ENCODE measurements at places on chromosomes 2 and 18.

DNA sequence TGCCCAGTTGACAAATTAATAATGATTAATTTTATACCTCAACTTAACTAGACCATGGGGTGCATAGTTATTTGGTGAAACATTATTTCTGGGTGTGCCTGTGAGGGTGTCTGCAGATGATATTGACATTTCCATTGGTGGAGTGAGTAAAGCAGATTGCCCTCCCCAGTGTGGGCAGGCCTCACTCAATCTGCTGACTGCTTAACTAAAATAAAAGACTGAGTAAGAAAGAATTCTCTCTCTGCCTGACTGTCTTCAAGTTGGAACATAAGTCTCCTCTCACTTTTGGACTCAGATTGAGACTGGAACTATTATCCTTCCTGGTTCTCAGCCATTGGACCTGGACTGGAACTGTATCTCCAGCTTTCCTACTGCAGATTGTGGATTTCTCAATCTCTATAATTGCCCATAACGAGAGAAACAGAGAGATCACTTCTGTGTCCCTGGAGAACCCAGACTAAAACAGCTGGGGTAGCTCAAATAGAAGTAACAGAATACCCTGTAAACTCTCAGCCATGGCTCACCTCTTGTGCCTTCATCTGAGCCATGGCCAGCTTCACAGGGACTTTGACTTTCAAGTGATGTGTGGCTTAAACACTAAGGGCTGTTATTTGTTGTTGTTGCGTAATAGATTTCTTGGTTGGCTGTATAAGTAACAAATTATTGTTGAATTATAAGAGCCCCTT is 575.3 kb upstream of the RAB6C start:
- no peak for DNase-seq
- no peak overlapping the region for H3K27ac ChIP-seq
- H3K27me3 ChIP-seq = no peaks in the 10 kb centered on the region
- H3K4me3 ChIP-seq = no peak overlapping the region
- no peaks in the 10 kb centered on the region for H3K4me1 ChIP-seq
- no peaks in the 10 kb centered on the region for H3K36me3 ChIP-seq

DNA sequence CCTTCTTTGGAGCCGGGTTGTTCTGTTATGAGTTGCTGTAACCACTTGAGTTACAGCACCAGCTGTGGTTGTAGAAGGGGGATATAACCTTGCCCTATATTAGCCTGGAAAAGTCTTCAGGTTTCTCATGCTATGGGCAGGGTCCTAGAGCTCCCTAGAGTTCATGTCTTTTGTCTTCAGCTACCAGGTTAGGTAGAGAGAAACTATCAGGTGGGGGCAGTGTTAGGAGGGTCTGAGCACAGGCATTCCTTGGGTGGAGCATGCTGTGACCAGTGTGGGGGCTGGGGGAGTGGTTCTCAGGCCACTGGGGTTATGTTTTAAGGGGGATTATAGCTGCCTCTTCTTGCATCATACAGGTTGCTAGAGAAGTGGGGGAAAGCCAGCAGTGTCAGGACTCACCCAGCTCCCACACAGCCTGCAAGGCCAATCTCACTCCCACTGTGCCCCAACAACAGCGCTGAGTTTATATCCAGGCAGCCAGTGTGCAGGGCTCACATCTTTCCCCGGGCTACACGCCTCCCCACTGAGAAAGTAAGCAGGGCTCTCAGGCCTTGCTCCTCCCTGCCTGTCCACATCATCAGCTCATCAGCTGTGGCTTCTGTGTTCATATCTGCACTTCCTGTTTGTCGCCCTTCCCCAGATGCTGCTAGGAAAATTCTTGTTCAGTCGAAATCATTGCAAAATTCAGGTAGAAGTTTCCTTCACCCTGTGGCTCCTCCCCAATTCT is 133.8 kb upstream of the NRXN1 start:
- H3K27ac ChIP-seq = no peak overlapping the region
- no peaks in the 10 kb centered on the region for H3K4me1 ChIP-seq
- H3K36me3 ChIP-seq = no peaks in the 10 kb centered on the region
- DNase-seq = no peak
- H3K4me3 ChIP-seq = no peak overlapping the region
- H3K27me3 ChIP-seq = no peaks in the 10 kb centered on the region

GRCh38 chr2:188430705-188431104 is 139.0 kb downstream of the GULP1 start:
- DNase-seq = no peak
- no peak overlapping the region for H3K4me3 ChIP-seq
- no peaks in the 10 kb centered on the region for H3K4me1 ChIP-seq
- H3K27me3 ChIP-seq = no peaks in the 10 kb centered on the region

DNA sequence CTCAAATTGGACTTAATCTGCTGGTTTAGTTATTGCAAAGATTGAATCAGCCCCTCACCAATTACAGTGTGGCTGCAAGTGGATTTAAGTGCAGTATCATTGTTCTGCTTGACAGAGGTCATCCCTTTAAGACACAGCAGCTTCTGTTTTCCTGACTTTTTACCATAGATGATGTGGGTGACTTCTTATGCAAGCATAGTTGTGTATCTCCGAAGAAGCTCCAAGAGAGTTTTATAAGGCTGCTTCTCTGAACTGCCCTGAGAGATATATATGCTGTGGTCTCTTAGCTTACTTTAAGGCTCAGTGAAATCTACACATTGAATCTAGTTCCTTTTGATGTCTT is 3.5 kb downstream of the TRIB2 start:
- H3K36me3 ChIP-seq = peaks cover 3% of the 10 kb centered on the region
- H3K4me1 ChIP-seq = peaks cover 38% of the 10 kb centered on the region

DNA sequence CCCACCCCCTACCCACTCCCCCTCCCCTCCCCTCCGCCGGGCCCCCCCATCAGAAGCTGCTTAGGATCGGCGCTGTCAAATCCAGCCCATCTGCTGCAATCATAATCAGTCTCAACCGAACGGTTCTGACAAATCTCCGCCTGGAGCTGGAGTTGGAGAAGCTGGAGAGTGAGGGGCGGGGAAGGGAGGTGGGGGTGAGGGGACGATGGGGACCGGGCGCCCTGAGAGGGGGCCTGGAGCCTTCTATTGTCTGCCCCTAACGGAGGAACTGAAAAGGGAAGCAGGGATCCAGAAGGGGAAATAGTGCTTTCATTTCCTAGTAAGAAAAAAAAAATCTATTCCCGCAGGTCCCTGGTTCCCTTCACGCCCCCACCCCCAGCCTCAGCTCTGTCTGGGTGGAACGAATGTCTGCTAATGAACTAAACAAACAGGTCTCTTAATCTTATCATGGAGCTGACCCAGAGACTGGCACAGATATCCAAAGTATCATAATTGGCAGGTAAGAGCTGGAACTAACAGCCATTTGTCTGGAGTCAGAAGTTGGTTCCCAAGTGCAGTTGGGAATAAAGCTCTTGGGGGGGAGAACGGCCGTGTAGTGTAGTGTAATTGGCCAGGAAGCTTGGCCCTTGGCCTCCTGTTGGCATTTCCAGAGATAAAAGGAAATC is 301.2 kb downstream of the NCKAP5 start:
- peak overlapping the region; percentile 74 for H3K27ac ChIP-seq
- peak overlapping the region; percentile 49 for H3K4me3 ChIP-seq
- DNase-seq = no peak
- H3K27me3 ChIP-seq = no peaks in the 10 kb centered on the region

- no peak for DNase-seq
- H3K36me3 ChIP-seq = no peaks in the 10 kb centered on the region
- no peak overlapping the region for H3K27ac ChIP-seq
Observed at GRCh38 chr2:36300697-36301096, 54.9 kb upstream of the CRIM1 start.

DNA sequence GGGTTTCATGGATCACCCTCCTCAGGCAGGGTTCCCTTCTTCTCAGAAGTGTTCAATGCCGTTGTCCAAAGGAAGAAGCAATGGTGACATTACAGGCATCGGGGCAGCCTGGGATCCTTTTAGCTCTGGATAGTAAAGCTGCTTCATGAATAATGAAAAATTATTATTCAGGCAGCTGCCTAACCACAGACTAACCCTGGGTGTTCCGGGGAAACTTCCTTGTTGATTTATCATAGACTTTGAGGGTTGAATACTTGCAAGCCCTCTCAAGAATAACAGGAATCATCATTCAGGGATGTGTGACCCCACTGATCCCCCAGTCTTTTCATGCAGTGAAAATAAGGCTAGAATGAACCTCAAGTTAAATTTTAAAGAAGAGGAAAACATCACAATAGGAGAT is 419.4 kb downstream of the MEIS1 start:
- no peaks in the 10 kb centered on the region for H3K36me3 ChIP-seq
- H3K27ac ChIP-seq = no peak overlapping the region
- H3K27me3 ChIP-seq = no peaks in the 10 kb centered on the region
- DNase-seq = no peak
- peaks cover 4% of the 10 kb centered on the region for H3K4me1 ChIP-seq

DNA sequence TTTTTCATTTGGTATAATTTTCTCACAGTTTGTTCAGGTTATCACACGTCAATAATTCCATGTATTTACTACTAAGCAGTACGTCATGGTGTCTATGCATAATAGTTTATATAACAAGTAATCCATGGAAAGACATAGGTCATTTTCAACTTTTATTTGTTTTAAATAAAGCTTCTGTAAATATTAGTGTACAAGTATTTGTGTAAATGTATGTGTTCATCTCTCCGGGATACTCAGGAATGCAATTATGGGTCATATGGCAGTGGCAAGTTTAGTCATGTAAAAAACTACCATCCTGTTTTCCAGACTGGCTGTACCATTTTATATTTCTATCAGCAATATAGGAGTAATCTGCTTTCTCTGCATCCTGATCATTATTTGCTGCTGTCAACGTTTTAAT is 231.1 kb upstream of the ZNF804A start:
- no peaks in the 10 kb centered on the region for H3K27me3 ChIP-seq
- no peaks in the 10 kb centered on the region for H3K4me1 ChIP-seq
- no peak for DNase-seq
- no peak overlapping the region for H3K4me3 ChIP-seq
- H3K27ac ChIP-seq = no peak overlapping the region

GRCh38 chr2:63654959-63655358 is 66.2 kb downstream of the MDH1 start:
- no peaks in the 10 kb centered on the region for H3K36me3 ChIP-seq
- no peaks in the 10 kb centered on the region for H3K27me3 ChIP-seq
- H3K27ac ChIP-seq = no peak overlapping the region
- no peak overlapping the region for H3K4me3 ChIP-seq
- H3K4me1 ChIP-seq = no peaks in the 10 kb centered on the region

Data from upper lobe of left lung (tissue), 6 donors.